ENCODE measurements at places on chromosomes 4 and X.
A peak's percentile ranks its signal among the peaks of the same experiment; 100 is the strongest.

DNA sequence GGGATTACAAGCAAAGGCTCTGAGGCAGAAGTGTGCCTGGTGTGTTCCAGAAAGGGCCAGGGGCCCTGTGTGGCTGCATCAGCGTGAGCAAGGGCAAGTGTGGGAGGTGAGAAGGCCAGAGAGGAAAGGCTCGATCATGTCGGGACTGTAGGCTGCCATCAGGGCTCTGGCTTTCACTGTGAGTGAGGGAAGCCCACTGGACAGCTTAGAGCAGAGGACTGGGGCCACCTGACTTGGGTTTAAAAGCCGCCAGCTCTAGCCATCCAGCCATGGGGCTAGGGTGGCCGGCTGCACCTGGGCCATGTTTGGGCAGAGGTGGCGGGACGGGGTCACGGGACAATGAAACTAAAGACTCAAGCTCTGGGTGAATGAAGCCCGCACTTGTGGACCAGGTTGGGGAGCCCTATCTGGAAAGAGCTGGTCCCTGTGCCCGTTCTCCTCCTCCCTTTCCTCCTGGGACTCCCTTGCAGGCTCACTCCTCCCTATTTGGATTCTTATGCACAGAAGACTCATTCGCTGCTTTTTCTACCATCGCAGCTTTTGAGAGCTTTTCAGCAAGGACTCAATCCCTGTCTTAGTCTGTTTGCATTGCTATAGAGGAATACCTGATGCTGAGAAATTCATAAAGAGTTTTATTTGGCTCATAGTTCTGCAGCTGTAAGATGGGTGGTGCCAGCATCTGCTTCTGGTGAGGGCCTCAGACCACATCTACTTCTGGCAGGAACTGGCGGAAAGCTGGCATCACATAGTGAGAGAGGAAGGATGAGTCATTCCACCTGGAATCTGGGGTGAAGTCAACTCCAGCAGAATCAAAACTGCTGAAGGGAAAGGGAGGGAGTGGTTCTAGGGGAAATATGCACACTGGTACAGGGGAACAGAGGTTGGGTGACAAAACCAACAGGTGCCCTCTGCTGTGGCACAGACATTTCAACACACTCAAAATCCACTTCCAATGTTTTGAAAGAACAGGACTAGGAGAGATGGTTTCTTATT, 15.3 kb downstream of the CTAG1B start:
- peak; percentile 57 for DNase-seq

GRCh38 chr4:113289766-113290165, 240.3 kb downstream of the ANK2 start:
- peak; percentile 47 for DNase-seq

GRCh38 chr4:92791871-92792440, 488.2 kb downstream of the GRID2 start:
- no peak for DNase-seq

DNA sequence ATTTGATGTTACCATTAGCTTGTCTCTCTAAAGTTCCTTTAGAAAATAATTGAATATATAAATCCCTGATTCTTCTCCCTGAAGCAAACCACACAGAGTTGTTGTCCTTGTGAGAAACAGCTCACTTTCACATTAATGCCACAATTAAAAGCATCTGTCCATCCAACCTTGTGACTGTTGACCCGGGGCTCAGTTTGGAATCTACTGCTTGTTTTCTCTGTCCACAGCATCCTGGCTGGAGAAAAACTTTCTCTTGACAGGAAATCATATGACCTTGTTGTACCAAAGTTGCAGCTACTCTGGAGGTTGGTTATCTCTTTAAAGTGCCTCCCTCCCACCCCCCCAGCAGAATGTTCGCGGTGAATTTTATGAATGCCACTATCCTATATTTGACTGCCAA, 3.1 kb downstream of the PRKG2 start:
- DNase-seq, result no peak

- DNase-seq, result no peak
These were observed 173.7 kb downstream of the AASDH start for GRCh38 chr4:56213543-56213942.

DNA sequence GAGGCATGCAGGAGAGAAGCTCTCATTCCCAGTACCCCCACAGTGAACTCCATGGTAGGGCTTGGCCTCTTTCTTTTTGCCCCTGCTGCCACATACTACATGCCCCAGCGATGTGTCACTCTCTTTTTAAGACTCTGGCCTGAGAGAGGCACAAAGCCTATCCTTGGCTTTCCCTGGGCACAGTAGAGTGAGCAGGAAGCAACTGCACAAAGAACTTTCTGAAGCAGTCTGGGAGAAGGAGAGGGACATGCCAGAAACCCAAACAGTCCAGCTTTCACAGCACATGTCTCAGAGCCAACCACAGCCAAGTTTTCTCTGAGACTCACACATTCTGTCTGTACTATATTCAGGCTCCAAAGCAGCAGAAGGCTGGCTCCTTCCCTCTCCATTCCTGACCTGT, 7.9 kb upstream of the NALF2 start:
- DNase-seq, result no peak

- DNase-seq, result no peak
These were observed 394.7 kb upstream of the CPEB2 start for GRCh38 chr4:14607578-14607977.

DNA sequence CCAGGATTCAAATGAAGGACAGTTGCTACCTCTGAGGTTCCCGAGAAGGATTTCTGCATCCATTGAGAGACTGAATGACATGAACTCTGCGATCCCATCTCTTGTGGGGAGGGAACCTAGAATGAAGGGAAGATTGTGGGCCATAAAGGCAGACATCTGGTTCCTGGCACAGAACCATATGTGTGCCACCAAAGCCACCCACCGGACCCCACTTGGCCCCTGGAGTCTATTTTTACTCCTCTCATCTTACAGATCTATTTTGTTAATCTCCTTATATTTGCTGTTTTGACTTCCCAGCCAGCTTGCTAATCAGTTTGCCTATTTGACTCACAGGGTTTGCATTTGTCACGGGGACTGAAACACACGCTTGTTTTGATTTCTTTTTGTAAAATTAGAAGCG, 7.3 kb downstream of the SOD3 start:
- no peak for DNase-seq

- DNase-seq, result no peak
These were observed 89.7 kb upstream of the TFDP3 start for GRCh38 chrX:133307637-133308498.

GRCh38 chrX:153736871-153737441, 12.3 kb downstream of the ABCD1 start:
- DNase-seq, result no peak
